ENCODE measurements at places on chromosomes 1 and 21.

DNA sequence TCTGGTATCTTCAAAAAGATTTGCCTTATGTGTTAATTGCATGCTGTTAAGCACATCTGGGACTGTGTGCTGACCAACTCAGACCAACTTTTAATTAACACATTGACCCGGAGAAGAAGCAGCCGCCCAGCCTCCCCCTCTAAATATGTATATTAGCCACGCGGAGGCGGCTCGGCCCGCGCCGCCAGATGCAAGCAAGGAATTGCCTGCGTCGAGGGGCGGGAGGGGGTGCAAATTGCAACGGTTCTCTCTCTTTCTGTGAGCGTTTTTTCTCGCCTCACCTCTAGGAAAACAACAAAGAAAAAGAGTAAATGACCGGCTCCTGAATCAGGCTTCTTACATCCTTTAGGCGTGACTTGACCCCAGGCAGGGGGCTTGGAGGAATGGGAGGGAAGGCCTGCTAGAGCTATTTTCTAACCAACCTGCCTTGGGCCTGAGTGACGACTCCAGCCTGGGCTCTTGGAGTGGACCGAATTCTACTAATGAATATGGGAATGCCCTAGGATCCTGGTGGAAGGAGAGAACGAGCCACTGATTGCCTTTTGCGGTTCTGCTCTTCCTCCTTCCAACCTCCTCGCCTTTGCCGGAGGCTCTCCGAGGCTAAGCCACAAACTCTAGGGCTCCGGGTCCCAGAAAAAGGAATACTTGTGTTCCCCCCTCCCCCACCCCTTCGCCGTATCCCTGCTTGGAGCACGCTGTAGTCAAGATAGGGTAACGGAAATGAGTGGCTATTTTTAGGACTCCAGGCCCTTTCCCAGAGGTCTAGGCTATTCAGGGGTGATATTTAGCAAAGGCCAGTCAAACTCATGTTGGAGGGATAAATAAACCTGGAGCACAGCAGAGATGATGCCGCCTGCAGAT lies 417.0 kb upstream of the ESRRG start:
- no peak for DNase-seq

GRCh38 chr1:177443003-177443402 lies 272.2 kb downstream of the BRINP2 start:
- DNase-seq: no peak

DNA sequence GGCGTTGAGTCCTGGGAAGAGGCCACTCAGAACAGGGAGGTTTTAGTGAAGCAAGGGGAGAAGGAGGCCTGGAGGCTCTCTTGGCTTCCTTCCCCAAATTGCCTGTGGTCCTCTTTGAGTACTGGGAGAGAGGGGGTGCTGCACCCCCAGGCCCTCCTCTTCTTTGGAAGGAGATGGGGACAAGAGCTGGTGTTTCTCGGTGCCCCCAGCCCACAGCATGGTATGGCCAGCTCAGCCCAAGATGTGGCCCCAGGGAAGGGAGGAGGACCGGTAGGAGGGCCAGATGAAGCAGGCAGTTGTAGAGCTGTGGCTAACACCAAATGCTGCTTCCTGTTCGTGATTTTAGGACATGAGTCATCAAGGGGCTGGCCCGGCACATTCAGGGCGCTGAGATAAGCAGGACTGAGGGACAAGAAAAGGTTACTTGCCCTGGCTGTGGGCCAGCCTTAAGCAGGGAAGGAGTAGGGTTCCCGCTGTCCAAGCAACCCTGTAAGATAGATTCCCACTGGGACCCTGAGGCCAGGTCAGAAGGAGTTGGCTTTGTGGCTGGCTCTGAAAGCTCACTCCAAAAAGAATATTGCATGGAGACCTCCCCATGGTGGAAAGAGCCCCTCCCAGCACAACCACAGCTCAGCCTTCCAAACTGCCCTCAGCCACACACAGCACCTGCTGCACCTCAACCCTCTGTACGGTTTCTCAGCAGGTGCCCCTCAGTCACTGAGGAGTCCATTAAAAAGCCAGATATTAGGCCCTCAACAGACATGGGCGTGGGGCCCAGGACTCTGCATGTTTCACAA lies 4.9 kb upstream of the TNFRSF1B start:
- peak; percentile 86 for DNase-seq

- DNase-seq: no peak
Measured at GRCh38 chr1:245870698-245871097, 636.4 kb downstream of the SMYD3 start.

DNA sequence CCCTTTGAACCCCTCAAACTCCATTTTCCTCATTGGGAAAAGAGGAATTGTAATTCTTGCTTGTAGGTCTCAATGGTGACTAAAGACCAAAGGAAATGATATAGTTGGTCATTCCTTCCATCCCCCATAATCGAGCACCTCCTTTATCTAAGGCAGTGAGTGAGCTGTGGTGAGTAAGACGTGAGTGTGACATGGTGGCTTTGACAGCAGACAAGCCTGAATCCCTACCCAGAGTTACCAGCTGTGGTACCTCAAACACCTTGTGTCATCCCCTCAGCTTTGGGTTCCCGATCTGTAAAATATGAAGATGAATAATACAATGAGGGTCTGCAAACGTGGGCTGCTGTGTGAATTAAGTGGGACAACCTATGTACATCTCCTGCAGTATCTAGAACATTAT lies 8.4 kb downstream of the TRAF5 start:
- no peak for DNase-seq

GRCh38 chr1:173474097-173474779 lies 2.9 kb upstream of the PRDX6 start:
- no peak for DNase-seq

- peak; percentile 11 for DNase-seq
Measured at GRCh38 chr1:16630661-16631247, 17.4 kb upstream of the NBPF1 start.

- no peak for DNase-seq
Measured at GRCh38 chr1:108691128-108691941, 775 bp upstream of the PRPF38B start.

DNA sequence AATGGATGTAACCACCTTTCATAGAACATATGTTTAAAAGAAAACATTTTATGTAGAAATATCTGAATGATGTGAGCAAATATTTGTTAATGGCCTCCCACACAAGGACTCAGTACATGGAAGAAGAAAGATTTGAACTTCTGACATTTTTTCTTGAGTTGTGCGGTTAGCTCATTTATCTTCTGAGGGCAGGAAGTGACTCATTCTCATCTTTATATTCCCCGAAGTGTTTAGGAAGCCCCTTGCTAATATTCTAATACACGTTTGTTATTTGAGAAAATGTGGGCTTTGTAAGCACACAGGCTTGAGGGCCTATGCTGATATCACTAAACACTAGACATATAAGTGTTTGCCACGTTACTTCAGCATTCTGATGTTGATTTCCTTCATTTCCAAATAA lies 392.5 kb upstream of the PTBP2 start:
- DNase-seq: no peak

DNA sequence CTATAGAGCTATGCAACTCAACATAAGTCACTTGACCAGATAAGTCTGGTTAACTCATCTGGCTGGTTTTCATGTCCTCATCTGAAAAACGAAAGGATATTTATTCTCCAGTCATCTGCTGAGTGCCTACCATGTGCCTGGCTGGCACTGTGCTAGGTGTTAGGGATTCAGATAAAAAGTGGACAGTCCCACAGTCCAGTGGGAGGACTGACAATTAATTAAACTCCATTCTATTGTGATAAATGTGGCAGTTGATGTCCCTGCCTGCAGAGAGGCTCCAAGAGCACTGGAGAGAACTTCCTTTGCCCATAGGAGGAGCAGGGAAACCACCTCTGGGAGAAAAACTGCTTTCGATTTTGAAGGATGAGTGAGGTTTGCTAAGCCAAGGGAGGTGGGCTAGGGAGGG lies 5.4 kb downstream of the NUAK2 start:
- no peak for DNase-seq

DNA sequence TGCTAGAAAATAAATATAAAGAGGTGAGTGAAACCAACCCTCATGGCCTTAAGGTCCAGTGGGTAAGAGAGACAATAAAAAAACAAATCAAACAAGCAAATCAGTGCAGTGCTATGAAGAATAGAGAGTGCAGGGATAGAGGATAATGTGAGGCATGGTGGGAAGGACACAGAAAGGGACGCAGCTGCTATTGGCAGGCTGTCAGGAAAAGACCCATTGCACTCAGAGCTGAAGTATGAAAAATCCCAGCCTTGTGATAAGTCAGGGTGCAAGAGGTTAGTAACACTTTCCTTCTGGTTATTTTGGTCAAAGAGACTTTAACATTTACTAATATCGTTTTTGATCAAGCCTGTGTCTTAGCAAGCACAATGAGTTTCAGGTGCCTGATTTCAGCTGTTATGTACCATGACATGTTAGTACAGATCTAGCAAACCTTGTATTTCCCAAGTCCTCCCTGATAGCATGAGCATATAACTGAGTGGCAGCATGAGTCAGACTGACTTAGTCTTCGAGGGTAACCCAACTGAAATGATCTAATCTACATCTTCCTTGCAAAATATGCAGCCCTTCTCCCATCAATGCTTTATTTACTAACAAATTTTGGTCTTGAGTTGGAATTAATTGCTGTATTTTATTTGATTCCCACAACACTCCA lies 31.7 kb downstream of the CHML start:
- DNase-seq: no peak

- no peak for DNase-seq
Measured at GRCh38 chr1:156801409-156802121, 15.1 kb downstream of the SH2D2A start.

- DNase-seq: no peak
Measured at GRCh38 chr1:24861821-24862727, 68.0 kb downstream of the RUNX3 start.

DNA sequence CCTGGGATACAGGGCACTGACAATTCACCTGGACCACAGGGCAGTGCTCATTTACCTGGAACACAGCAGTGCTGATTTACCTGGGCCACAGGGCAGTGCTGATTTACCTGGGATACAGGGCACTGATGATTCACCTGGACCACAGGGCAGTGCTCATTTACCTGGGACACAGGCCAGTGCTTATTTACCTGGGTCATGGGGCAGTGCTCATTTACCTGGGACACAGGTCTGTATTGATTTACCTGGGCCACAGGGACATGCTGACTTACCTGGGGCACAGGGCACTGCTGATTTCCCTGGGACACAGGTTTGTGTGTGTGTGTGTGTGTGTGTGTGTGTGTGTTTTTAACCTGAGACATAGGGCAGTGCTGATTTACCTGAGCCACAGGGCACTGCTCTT lies 261.7 kb downstream of the MATN1 start:
- DNase-seq: no peak

GRCh38 chr1:58430421-58431275 lies 115.9 kb downstream of the OMA1 start:
- no peak for DNase-seq

GRCh38 chr1:233379869-233380438 lies 52.4 kb downstream of the MAP3K21 start:
- DNase-seq: no peak

GRCh38 chr1:71413441-71414175 lies 332.8 kb upstream of the ZRANB2 start:
- DNase-seq: no peak

DNA sequence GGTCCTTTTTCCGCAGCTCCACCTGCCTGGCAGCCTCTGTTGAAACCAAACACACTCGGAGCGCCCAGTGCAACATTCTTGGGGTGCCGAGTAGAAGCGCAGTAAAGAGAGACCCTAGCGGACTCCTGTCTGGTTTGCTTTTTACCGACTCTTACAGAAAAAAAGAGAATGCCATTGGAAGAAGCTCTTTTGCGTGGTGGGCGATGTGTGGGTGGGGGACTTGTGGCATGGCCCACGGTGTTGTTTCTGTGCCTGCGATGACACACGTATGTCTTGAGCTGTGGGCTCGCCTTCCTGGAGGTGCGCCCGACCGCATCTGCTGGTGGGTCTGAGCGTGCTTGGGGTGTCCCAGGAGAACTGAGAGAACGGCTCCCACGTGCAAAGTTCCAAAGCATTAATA lies 7.3 kb upstream of the BARHL2 start:
- DNase-seq: no peak

DNA sequence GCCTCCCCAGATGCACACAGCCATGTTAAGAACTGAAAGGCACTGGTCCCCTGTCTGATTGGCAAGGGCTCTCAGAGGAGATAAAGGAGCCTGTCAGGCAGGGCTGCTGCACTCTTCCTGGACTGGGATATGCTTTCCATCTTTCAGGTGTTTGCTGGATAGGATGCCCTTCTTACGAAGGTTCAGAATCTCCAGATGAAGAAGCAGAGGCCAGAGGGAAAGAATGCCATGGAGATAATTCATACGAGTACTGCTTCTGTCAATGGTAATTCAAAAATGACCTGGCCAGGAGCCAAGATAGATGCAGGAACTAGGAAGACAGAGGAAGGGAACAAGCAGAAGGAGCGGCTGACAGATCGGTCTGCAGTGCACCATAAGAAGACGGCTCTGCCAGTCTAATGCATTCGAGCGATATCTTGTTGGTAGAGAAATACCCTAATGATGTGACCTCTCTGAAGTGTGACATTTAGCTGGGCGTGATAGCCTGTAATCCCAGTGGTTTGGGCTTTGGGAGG lies 16.6 kb upstream of the ATP2B4 start:
- no peak for DNase-seq

GRCh38 chr1:165539306-165539705 lies 4.5 kb upstream of the LRRC52 start:
- DNase-seq: no peak

DNA sequence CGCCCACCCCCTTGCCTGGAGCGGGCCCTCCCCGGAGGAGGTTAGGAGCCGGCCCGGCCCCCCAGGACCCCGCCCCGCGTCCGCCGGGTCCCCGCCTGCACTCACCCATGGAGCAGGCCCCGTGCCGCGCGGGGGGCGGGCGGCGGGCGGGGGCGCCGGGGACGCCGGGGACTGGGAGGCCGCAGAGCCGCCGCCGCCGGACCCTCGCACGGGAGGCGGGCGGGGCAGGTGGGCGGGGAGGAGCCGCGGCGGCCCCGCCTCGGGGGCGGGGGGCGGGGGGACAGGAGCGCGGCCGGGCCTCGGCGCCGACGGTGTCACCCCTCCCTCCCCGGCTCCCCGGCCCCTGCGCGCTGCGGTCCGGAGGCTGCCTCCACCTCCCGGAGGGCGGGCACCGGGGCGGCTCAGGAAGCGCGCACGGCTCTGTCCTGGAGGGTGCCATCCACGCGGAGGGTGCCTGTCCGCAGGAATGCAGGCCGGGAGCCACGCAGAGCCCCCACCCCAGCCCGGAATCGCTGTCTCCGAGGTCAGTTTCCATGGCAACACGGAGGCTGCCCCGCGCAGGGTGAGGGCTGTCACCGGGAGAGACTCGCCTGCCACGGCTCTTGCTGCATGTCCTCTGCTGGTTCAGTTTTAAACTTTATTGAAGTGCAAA lies 5.9 kb upstream of the PLEKHG5 start:
- peak; percentile 58 for DNase-seq

DNA sequence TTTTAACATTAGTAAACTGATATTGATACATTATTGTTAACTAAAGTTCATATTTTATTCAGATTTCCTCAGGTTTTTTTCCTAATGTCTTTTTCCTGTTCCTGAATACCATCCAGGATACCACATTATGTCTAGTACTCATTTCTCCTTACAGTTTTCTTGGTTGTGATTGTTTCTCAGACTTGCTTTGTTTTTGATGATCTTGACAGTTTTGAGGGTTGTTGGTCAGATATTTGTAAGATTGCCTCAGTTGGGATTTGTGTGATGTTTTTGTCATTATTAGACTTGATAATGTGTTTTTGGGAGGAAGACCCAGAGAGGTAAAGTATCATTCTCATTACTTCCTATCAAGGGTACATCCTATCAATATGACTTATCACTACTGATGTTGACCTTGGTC lies 19.5 kb downstream of the EPB41 start:
- DNase-seq: no peak

Data from activated CD4-positive, alpha-beta T cell treated with anti-CD3 and anti-CD28 coated beads for 48 hours (primary cell).